ENCODE measurements at places on chromosomes 5 and 9.

- no peak for DNase-seq
Measured at GRCh38 chr9:5976674-5977397, 38.6 kb downstream of the RANBP6 start.

- DNase-seq: no peak
Measured at GRCh38 chr5:71864730-71865601, 145.9 kb downstream of the CARTPT start.

GRCh38 chr5:60992871-60993270, 47.9 kb downstream of the NDUFAF2 start:
- DNase-seq: no peak

GRCh38 chr5:6907320-6907918, 194.2 kb downstream of the TENT4A start:
- DNase-seq: no peak
